CD4-positive, alpha-beta memory T cell (primary cell): ENCODE measurements at places on chromosomes 2 and 18.

- DNase-seq, result no peak
These were observed 615.5 kb upstream of the SETBP1 start for GRCh38 chr18:44065206-44065605.

GRCh38 chr2:100136310-100136709, 6.1 kb downstream of the AFF3 start:
- DNase-seq, result no peak

- DNase-seq, result no peak
These were observed 472.7 kb downstream of the CMPK2 start for GRCh38 chr2:6392966-6393365.

DNA sequence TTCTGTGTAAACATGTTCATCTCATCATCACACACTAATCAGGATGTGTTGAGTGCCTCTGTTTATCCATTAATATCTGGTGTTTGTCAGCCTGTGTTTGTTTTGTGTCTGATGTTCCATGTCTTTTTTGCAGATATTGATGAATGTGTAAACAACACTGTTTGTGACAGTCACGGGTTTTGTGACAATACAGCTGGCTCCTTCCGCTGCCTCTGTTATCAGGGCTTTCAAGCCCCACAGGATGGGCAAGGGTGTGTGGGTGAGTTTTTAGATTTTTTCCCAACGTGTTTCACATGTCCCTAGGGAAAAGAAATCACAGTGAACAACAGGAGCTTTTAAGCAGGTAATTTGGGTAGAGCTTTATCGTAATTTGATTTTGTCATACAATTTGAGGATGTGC, 133.7 kb upstream of the RASGRP3 start:
- DNase-seq, result no peak

DNA sequence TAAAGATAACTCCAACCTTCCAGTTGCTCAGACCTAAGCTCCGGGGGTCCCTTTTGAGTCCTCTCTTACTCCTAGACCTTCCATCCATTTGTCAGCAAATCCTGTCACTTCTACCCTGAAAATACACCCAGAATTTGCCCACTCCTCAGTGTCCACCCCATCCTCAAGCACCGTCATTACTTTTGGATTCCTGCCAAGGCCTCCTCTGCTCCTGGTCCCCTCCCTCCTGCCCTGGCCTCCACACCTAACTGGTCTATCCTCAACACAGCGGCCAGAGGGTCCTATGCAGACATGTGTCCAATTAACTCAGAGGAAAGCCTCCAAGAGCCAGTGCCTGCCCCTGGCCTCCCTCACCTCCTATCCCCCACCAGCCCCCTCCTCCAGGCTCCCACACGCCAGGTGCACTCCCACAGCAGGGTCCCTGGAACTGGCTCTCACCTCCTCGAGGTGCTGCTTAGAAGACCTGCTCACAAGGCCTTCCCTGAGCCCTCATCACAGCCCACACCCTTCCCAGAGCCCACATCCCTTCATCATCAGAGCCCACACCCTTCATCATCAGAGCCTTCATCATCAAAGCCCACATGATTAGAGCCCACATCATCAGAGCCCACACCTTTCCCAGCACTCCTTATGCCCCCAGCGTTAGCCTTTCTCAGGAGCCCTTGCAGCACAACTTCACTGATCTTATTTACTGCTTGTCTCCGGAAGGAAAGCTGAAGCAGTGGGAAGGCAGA, 20.4 kb downstream of the FAM178B start:
- no peak for DNase-seq

DNA sequence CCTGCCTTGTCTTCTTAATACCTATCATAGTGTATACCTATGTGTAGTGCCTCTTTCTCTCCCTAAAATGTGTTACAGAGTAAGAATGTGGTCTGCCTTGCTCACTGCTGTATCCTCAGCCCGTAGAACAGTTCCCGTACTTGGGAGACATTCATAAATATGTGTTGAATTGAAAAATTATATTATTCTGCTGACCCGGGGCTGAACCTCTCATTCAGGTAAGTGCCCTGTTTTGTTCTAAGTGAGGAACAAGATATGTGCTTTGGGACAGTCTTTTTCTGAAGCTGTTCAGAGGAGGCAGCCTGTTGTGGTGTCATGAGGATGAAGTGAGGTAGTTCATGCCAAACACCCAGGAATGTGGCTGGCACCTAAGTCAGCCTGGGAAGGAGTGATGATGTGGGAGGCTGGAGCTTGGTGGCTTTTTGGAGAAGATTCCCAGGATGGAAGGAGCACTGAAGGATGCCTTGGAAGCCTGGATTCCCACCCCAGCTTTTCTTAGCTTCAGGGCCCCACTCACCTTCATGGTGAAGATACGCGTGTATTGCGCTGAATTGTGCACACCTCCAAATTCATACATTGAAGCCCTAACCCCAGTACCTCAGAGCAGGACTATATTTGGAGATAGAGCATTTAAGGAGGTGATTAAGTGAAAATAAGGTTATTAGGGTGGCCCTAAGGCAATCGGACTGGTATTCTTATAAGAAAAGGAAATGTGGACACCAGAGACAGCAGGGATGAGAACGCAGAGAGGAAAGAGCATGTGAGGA, 166.3 kb downstream of the DDX1 start:
- DNase-seq, result no peak

GRCh38 chr2:23793476-23793875, 133.4 kb downstream of the ATAD2B start:
- no peak for DNase-seq

- no peak for DNase-seq
These were observed 6.4 kb downstream of the TNS1 start for GRCh38 chr2:217996361-217996760.

GRCh38 chr2:149915151-149915550, 327.6 kb upstream of the MMADHC start:
- no peak for DNase-seq

DNA sequence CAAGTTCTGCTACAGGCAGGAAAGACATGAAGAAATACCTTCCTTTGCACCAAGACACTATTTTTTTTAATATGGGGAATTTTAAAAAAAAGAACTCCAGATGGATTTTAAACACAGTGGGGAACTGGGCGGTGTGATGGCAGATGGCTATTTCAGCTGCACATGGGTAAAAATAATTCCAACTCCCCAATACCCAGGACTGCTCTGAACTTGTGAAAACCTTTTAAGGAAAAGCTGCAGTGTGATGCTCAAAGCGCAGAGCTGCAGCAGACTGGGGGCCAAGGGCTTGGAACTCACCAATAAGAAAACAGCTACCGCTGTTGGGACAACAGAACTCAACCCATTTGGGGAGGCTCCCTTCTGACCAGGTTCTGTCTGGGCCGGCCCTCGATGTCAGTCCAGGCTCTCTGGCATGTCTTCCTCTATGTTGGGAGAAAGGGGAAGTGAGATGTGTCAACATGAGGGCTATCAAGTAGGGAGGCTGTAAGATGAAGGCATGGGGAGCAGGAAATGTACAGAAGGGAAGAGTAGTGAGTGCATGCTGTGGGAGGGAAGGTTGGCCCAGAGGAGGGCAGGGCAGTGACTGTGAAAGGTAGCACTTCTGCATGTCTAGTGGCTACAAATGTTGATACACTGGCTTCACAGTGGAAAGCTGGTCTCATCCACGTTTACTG, 64.0 kb upstream of the SLC14A2 start:
- no peak for DNase-seq

- no peak for DNase-seq
These were observed 22.0 kb upstream of the ODC1 start for GRCh38 chr2:10469955-10470608.

GRCh38 chr2:216796115-216796840, 63.6 kb downstream of the TNP1 start:
- DNase-seq, result no peak

DNA sequence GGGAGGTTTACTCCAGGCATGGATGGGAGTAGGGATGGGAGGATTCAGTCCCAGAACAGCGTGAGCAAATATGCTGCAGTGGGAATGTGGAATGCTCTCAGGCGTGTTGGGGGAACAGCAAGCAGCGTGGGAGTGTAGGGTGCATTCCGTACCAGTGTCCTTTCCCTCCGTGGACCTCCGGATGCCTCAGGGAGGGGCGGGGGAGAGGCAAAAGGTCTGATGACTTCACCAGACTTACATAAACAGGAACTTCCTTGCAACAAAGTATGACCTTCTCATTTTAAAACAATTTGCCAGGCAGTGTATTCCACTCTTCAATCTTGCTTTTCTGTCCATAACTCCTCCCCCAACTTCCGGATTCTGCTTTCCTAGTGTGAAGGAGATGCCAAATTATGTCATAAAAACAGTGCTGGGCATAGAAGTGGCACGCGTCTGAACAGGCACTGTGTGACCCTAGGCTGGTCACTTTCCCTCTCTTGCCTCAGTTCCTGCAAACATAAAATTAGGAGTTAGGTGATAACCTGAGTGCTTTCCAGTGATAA, 36.9 kb downstream of the RPL37A start:
- DNase-seq, result no peak

DNA sequence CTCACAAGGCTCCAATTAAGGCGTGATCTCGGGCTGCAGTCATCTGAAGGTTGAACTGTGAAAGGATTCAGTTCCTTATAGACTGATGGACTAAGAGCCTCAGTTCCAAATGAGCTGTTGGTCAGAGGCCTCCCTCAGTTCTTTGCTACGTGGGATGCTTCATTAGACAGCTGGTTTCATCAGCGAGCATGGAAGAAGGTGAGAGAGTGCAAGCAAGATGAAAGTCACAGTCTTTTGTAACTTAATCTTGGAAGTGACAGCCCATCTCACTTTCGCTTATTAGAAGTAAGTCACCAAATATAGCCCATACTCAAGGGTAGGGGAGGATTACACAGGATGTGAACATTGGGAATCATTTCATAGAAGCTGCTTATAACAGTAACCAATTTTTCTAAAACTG, 26.8 kb downstream of the PPP1CB start:
- DNase-seq, result no peak

- no peak for DNase-seq
These were observed 144.1 kb downstream of the NDUFA10 start for GRCh38 chr2:239881031-239881471.

GRCh38 chr2:6163932-6164331, 471.7 kb downstream of the SOX11 start:
- no peak for DNase-seq

DNA sequence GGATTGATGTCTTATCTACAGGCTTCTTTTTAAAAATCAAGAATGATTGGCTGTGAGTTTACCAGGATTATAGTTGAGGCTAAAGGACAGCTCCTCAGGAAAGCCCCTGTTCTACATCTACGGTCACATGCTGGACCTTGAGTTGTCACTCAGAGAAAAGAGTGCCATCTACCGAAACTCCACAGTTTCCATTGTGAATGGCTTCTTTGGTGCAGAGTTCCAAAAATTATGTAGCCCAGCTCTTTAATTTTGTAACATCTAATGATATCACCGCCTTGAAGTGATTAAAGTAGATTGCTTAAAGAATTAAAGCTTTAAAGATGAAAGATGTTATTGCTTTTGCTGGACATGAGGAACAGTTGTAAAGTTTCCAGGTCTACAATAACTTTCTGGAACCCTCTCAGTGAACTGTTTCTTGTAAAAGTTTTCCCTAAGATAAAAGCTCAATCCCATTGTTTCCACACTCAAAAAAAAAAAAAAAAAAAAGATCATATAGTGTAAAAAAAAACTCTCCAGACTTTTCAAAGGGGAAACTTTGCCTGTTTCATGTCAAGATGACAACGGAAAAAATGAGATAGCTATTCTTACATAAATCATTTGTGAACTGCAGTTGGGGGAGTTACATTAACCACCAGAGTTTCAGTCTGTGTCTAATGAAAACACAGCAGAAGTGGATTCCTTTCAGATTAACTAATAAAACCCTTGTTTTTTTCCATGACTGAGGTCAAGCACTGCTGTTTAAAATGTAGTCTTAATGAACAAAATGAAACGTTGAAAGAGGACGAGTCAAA, 4.3 kb downstream of the COL3A1 start:
- no peak for DNase-seq

DNA sequence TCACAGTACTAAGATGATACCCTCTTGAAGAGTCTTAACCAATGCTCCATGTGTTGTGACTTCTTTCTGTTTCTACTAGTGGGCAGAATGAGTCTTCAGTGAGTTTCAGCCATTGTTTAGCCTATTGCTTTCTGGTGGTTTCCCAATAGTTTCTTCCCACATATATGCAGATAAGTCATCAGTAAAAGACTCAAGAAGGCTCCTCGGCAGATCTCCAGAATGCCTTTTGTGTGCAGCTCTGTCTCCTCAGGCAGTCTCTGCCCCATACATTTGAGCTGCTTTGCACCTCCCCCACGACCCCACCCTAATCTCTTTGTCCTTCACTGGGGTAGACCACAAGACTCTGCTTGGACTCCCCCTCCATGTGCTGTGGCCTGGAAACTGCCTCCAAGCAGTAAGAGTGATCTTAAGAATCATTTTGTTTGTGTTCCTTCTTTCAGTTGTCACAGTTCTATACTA, 71.6 kb upstream of the CHRNA1 start:
- no peak for DNase-seq

- no peak for DNase-seq
These were observed 634 bp upstream of the DIS3L2 start for GRCh38 chr2:231960810-231961348.

GRCh38 chr2:54065411-54065810, 50.0 kb upstream of the ACYP2 start:
- DNase-seq, result no peak

DNA sequence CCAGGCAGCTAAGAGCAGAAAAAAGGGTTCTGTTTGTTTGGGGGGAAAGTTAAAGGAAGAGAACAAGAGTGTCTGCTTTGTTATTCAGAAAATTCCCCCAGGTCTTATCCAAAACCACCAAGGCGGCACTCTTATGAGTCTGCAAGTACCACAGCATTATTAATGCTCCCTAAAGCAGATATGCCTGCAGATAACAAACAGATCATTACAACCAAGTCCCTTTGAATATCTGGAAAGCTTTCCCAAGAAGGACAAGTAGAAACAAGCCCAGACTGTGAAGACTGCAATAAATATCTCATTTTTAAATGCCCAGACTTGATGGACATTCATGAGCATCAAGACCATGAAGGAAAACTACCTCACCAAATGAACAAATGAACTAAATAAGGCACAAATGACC, 278.6 kb upstream of the TMEFF2 start:
- no peak for DNase-seq

GRCh38 chr18:77590943-77591515, 341.4 kb downstream of the GALR1 start:
- no peak for DNase-seq

- no peak for DNase-seq
These were observed 1341.5 kb upstream of the ACVR2A start for GRCh38 chr2:146503366-146503765.

DNA sequence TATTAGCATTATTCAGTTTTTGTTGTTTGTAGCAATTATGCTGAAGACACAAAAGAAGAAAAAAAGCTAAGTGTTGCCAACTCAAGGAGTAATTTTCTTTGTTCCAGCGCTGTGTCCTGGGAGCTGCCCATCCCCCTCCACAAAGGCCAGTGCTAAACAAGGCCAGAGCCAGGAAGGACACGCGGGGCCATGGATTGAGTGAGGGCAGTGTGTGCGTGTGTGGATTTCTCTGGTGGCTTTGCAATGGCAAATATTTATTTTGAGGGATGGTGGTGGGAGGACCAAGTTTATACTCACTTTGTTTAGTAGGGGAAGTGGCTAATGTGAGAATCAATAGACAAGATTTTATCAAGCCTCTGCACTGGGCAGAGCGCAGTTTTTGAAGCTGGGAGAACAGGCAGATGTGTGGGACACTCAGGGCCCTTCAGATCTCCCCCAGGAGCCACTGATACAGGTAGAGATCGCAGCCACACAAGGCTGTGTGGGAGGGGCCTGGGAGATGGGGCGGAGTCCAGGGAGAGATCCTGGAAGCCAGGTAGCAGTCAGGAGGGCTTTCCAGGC, 11.4 kb downstream of the AGAP1 start:
- no peak for DNase-seq
